Effector CD8-positive, alpha-beta T cell (primary cell): ENCODE measurements at places on chromosomes 5 and 9.
A peak's percentile ranks its signal among the peaks of the same experiment; 100 is the strongest.

- DNase-seq, result no peak
Measured at GRCh38 chr9:86821006-86821845, 126.1 kb downstream of the GAS1 start.

DNA sequence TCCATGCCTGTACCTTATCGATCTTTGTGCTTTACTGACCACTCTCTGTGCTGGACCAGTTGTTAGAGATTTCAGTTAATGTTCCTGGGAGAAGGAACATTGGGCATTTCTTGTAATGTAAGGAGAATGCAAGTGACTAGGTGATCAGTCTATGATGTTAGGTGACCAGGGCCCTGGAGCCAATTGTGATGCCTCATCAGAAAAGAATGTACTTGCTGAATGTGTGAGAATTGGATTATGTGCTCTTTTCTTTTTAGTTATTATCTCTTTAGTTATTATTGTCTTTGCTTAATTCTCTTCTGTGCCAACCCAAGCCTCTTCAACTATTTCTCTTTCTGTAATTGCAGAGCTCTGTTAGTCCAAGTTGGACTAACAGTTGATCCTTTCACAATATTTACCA is 92.9 kb downstream of the LRRC70 start:
- no peak for DNase-seq

DNA sequence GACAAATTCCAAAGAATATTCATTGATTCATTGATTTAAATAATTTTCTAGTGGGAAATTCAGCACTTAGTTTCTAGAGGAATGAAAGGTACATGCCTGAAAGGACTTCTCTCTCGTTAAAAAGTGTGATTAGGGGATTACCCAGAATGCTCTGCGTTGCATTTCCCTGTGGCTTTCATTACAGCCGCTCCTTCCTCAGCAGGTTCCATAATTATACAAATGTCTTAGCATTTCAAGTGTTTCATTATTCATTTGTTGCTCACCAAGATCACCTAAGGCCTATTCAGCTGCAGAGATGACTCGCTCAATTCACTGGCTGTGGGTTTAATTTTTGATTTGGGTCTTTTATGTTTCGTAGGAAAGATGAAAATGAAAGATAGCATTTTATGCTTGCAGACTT is 52.8 kb downstream of the SPATA31C2 start:
- DNase-seq, result no peak

GRCh38 chr5:96871686-96872085 is 4.6 kb upstream of the ERAP2 start:
- DNase-seq, result no peak

GRCh38 chr9:89740722-89741121 is 135.9 kb downstream of the GADD45G start:
- DNase-seq, result no peak

GRCh38 chr9:31776471-31776870 is 608.0 kb upstream of the ACO1 start:
- DNase-seq, result no peak

- DNase-seq, result no peak
Measured at GRCh38 chr5:64954518-64954917, 185.8 kb downstream of the CWC27 start.

- no peak for DNase-seq
Measured at GRCh38 chr5:112848116-112848811, 12.8 kb upstream of the SRP19 start.

- DNase-seq, result peak; percentile 24
Measured at GRCh38 chr5:175718401-175719108, 60.7 kb downstream of the HRH2 start.

GRCh38 chr9:10661994-10662393 is 49.2 kb upstream of the PTPRD start:
- DNase-seq, result no peak

- no peak for DNase-seq
Measured at GRCh38 chr9:111728143-111728542, 66.6 kb downstream of the SHOC1 start.

GRCh38 chr5:142767911-142768310 is 2.3 kb upstream of the ARHGAP26 start:
- DNase-seq, result no peak

DNA sequence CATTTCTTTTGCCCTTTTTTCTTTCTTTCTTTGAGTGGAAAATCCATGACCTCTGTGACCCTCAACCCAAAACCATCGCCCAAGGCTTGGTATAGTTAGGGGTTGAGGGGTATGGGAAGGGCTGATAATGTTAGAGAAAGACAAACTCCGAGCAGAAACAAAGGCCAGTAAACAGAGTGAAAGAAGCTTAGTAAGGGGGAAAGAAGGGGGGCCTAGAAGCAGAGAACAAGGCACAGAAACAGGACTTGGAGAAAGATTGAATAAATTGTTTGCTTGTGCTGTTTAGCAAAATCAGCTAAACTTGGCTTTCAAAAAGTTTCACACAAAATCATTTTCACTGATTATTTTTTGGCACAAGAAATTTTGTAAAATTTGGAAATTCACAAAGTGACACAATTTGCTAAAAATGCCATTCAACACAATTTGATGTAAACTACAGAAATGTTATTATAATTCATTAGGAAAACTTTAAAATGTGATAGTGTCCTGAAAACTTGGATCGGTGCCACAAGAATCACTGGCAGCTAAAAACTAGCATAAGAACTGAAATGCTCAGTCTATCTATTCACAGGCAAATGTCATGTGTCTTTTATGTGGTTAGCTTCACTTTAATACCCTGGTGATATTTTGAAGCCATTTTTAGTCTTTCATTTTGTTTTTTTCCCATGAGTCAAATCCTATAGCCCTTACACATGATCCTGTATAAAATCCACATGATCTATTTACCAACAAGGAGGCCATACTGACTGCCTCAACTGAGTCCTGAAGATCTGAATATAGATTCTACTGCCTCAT is 276.4 kb downstream of the NR2F1-AS1 start:
- no peak for DNase-seq

GRCh38 chr5:16809395-16810207 is 126.5 kb downstream of the MYO10 start:
- DNase-seq, result no peak

DNA sequence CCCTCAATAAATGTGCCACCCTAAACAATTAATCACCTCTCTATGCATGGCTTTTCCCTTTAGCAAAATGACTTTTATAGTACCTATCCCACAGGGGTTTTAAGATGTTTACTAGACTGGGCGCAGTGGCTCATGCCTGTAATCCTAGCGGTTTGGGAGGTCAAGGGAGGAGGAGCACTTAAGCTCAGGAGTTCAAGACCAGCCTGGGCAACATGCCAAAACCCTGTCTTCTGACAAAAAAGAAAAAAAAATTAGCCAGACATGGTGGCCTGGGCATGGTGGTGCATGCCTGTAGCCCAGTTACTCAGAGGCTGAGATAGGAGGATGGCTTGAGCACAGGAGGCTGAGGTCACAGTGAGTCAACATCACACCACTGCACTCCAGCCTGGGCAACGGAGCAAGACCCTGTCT is 13.5 kb downstream of the SH3TC2 start:
- DNase-seq, result no peak

GRCh38 chr9:113837334-113837733 is 38.8 kb upstream of the ZNF618 start:
- DNase-seq, result no peak

DNA sequence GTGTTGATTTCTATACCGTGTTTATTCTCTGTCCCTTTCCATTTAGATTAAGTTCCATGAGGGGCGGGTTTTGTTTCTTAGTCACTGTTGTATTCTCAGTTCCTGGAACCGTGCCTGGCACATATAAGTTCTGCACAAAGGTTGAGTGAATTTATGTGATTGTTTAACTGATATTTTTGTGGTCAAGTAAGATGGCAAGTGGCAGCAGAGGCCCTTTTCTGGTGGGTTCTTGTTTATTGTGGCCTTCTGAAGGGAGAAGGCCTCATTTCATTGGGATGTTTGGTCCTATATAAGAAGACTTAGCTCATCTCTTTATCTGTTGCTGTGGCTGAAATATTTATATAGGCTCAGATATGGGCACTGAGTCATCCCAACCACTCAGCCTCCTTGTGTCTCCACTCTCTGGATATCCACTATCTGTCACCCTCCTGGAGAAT is 262.5 kb downstream of the PSAT1 start:
- no peak for DNase-seq

GRCh38 chr5:83856881-83857280 is 136.2 kb upstream of the HAPLN1 start:
- no peak for DNase-seq

- no peak for DNase-seq
Measured at GRCh38 chr9:31302620-31303418, 1081.6 kb upstream of the ACO1 start.

GRCh38 chr9:108019821-108020220 is 530.3 kb upstream of the KLF4 start:
- DNase-seq, result no peak

DNA sequence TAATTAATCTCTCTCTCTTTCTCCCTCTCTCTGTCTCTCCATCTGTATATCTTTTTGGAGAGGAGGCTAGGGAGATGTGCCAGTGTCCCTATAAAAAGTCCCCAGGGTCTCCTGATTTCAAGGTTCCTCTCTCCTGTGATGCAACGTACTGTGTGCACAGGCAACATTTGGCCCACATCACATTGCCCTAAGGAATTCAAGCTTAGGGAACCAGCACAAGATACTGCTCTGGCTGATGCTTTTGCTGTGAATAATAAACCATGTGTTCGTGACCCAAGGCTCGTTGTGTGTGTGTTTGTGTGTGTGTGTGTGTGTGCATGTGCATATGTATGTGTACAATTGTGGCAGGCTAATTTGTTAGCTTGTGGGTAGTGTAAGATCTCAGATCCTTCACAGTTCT is 9.7 kb downstream of the SPATA9 start:
- no peak for DNase-seq

GRCh38 chr5:147479949-147480348 is 29.9 kb downstream of the DPYSL3 start:
- DNase-seq, result no peak

GRCh38 chr5:93580063-93580926 is 724 bp downstream of the NR2F1-AS1 start:
- DNase-seq, result no peak

DNA sequence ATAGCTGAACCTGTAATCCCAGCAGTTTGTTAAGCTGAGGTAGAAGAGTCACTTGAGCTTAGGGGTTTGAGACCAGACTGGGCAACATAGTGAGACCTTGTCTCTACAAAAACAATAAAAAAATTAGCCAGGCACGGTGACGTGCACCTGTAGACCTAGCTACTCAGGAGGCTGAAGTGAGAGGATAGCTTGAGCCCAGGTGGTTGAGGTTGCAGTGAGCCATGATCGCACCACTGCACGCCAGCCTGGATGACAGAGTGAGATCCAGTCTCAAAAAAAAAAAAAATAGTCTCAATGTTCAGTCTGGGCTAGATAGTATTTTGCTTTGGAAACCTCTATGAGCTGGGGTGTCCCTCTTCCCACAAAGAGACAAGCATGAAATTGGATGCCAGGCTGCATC is 51.9 kb upstream of the IQGAP2 start:
- DNase-seq, result no peak

DNA sequence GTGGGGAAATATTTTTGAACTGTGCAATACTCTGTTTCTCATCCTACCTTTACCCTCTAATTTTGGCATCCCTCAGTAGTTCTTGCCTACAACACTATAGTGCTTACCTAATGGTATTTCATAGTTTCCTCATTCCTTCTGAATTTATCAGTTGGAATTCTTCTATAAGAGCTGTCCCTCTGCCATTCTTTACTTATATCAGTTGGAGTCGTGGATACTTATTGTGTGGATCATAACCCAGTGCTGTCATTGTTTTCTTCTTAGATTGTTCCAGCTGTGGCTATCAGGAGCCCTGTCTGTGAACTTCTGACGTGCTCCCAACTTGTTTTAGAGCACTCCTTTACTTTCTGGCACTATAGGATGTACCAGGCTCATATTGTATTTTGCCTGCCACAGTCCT is 146.1 kb upstream of the OTULINL start:
- DNase-seq, result no peak

DNA sequence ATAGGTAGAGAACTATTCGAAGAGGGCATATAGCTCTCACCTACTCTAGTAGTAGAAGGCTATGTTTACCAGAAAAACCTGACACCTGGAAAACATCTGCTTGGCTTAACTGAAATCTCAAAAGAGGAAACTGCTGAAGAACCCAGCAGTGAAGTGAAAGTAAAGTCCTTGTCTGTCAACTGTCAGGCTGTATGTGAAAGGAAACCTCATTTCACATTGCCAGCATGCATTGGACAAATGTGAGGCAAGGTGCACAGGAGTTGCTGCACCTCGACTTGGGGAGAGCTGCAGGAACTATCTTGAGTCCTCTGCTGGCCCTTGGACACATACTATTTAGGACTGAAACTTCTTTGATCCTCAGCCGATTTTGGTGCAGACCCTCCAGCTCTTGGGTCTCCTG is 53.3 kb downstream of the NREP start:
- no peak for DNase-seq

GRCh38 chr5:96157077-96157780 is 195.6 kb upstream of the ELL2 start:
- DNase-seq, result no peak

DNA sequence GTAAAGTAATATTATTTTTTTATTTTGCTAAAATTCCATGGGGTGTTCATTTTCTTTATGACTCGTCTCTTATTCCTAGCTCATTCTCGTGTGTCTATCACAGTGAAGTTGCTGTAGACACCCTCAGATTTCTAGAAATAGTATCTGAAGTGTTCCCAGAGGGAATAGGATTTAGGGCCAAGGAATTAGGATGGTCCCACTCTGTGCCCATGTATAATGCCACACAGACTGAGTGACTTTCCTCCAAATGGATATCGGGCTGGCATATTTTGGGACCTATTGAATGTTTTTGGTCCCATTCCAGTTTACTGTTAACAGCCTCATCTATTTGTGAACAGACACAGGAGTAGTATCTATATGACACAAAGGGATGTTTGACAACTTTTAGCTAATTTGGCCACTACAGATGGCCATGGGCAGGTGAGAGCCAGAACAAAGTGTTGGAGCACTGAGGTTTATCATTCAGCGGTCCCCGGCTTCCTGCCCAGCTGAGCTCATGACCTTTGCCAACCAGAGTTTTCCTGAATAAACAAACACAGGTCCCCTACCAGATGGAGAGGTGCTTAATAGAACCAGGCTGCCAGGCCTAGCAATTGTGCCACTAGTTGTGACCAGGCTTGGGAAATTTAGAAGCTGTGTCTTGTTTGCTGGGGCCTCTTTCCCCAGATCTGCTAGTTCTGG is 46.9 kb downstream of the MAP1B start:
- no peak for DNase-seq

DNA sequence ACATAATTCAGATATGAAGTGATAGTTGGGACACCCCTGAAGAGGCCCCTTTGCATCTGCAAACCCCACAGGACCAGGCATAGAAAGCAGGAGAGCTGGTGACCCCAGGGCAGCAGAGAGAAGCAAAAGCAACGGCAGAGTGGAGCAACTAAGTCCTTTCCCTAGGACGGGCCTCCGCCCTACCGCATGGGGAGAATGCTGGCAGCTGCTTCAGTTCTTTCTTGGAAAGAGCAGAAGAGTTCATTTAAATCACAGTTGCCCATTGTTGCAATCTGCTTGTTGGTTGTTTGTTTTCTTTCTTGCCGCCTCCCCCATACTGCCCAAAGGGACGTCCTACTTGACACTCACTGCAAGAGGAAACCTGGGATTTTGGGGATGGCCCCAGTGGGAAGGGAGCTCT is 126.2 kb downstream of the ADAMTS16 start:
- no peak for DNase-seq

GRCh38 chr5:170745481-170746071 is 37.9 kb upstream of the GABRP start:
- no peak for DNase-seq

- DNase-seq, result no peak
Measured at GRCh38 chr5:53333160-53333559, 147.3 kb upstream of the FST start.

GRCh38 chr5:132265336-132266030 is 8.0 kb downstream of the PDLIM4 start:
- no peak for DNase-seq

- no peak for DNase-seq
Measured at GRCh38 chr9:20023210-20023905, 234.5 kb upstream of the SLC24A2 start.
